ENCODE measurements at places on chromosomes 1 and 21.

DNA sequence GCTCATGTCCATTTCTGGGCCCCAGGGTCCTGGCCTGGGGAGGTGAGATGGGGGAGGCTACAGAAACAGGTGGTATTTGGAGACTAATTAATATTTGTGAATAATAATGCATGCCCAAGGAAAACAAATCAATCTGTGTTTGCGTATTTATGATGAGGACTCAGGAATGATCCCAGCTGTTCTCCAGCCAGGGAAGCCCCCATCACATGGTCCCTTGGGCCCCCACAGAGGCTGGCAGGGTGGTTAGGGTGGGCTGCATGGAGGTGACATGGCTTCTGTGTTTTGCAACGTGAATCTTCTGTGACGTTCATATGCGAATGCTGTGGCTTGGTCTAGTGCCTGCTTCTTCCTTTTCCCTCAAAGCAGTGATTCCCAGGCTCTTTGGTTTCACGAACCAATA, 10.5 kb downstream of the PTPRF start:
- DNase-seq = no peak

GRCh38 chr1:91513160-91513559, 12.5 kb downstream of the CDC7 start:
- DNase-seq = peak; percentile 31

GRCh38 chr1:147185432-147185831, 13.2 kb upstream of the PRKAB2 start:
- DNase-seq = no peak

DNA sequence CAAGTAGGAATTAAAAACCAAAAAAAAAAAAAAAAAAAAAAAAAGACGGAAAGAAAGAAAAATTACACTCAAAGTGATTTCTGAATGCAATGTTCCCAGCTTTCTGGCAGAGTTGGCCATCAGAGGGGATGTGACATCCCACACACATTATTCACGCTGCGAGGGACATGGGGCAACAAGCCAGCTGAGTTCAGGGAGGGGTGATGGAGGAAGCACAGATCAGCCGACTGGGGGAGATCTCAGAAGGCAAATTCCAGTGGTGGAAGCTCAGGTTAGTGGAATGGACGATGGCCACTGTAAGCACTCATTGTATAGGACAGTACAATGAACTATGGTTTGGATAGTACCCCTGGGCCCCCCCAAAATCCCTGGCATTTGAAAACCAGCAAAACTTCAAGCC, 311.9 kb downstream of the PCP4 start:
- no peak for DNase-seq

DNA sequence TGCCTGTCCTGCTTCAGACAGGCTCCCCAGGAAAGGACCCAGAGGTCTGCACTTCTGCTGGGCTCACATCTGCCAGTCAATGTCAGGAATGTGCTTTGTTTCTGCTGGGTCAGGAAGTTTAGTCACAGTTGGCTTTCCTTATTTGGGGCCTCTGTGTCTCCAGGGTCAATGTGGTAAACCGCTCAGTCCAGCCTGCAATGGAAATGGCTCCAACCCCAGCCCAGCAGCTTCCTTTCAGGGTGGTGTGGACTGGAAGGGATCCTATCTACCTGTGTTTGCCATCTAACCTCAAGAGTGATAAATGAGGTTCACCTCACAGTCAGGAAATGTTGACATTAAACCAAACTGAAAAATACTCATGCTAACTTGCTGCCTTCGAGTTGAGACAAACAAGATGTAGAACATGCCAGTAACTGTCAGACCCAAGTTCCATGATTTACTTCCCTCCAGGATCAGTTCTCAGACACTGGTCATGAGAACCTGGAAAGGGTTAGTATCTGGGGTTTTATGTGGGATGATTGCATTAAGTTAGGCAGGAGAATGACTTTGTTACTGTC, 20.3 kb downstream of the ENO1 start:
- peak; percentile 92 for DNase-seq

- no peak for DNase-seq
Measured at GRCh38 chr1:30332116-30333094, 391.0 kb downstream of the MATN1 start.

DNA sequence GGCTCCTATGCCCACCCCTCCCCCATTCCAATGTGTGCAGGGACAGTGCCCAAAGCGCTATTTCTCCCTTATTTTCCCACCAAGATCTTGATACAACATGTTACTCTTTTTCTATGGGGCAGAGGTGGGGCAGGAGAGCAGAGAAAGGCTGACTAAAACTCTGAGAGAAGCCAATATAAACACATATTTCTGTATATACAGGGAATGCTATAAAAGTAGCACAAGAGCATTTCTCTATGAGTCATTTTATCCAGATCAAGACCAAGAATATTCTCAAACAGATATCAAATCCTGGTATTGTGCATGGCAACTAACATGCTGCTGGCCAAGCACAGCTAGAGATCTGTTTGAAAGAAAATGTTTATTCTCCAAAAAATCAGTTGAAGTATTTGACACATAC, 7.3 kb downstream of the WDR26 start:
- peak; percentile 89 for DNase-seq

- no peak for DNase-seq
Measured at GRCh38 chr21:29228306-29228705, 70.4 kb upstream of the BACH1 start.

DNA sequence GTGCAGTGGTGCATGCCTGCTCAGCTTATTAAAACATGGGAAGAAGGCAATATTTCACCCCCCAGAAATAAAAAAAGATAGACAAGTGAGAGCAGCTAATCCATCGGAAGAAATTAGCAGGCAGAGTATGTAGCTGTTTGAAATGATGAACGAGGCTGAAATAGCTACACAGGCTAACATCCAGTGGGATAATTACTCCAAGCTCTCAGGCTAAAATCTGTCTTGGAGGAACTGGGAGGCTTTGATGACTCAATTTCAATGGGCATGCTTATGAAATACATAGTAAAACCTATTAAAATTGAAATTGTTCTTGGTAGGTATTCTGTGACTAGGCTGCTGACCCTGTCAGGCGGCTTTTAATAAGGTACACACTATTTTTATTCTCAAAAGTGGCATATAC, 84.1 kb upstream of the RRP15 start:
- DNase-seq = no peak

DNA sequence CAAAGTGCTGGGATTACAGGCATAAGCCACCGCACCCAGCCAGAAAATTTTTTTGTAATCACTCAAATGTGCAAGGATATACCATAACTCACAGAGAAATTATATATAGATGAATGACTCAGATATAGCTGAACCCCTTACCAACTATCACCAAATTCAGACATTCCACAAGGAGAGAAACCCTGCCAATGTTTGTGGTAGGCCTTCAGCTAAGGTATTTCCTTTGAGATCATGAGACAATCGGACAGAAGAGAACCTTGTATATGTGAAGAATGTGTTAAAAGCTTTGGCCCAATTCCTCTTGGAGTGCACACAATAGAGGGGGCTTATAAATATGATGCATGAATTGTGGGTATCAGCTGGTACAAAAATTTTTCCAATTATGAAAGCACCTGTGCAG, 50.7 kb downstream of the ZNF684 start:
- peak; percentile 16 for DNase-seq

- peak; percentile 96 for DNase-seq
Measured at GRCh38 chr1:193335806-193336428, 149.5 kb upstream of the B3GALT2 start.

- peak; percentile 19 for DNase-seq
Measured at GRCh38 chr1:44489481-44489880, 84.4 kb downstream of the RNF220 start.

Data from EH (cell line).